ENCODE measurements at places on chromosomes 16 and 17. TPM values are rescaled to one million over a fixed set of nuclear protein-coding genes. Genes with fewer than 3 reads are reported as not detected.

GRCh38 chr17:64022611-64023063 lies 2.2 kb upstream of the ICAM2 start:
- H3K27ac ChIP-seq: no peak overlapping the region
- H3K36me3 ChIP-seq: no peaks in the 10 kb centered on the region
- H3K27me3 ChIP-seq: peaks cover 6% of the 10 kb centered on the region
- no peak for DNase-seq
- no peak overlapping the region for H3K4me3 ChIP-seq

Gene SPNS2
- not detected for total RNA-seq

DNA sequence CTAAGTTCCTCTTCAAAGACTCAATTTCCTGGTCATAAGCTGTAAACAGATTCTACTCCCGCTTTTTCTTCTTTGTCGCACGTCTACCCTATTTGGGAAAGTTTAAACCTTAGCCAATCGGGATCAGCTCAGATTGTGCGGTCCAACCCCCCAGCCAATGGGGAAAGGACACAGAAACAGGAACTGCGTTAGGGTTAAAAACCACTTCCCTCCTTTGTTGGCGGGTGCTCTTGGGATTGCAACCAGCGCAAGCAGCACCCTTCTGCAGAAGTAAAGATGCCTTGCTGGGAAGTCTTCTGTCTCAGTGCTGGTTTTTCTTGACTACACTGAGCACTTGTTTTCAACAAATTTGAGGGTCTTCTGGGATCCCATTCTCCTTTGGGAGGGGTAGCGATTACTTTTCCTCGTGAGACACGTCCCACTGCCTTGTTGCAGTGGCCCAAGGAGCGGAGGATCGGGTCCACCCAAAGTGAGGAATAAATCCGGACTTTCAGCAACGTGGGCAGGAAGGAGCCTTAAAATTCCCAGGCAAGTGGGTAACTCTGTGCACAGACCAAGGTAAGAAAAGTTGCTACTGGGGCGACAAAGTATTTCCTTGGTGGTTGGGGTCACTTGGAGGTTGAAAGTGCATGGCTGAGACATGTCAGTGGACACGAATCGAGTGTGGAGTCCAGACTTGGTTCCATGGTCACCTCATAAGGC lies 1.0 kb upstream of the YPEL3 start:
- H3K27me3 ChIP-seq: no peaks in the 10 kb centered on the region
- no peak for DNase-seq
- H3K36me3 ChIP-seq: peaks cover 6% of the 10 kb centered on the region
- no peak overlapping the region for H3K4me3 ChIP-seq
- peak overlapping the region; percentile 91 for H3K27ac ChIP-seq

Gene ENPP7
- not detected for total RNA-seq

Gene KRTAP2-3
- total RNA-seq: 1.4 TPM

- H3K4me3 ChIP-seq: no peak overlapping the region
These were observed 21.6 kb upstream of the MPO start for GRCh38 chr17:58302171-58302918.

GRCh38 chr16:57379579-57379978 lies 7.3 kb downstream of the CX3CL1 start:
- H3K27ac ChIP-seq: no peak overlapping the region
- H3K4me1 ChIP-seq: peaks cover 7% of the 10 kb centered on the region
- no peaks in the 10 kb centered on the region for H3K36me3 ChIP-seq

DNA sequence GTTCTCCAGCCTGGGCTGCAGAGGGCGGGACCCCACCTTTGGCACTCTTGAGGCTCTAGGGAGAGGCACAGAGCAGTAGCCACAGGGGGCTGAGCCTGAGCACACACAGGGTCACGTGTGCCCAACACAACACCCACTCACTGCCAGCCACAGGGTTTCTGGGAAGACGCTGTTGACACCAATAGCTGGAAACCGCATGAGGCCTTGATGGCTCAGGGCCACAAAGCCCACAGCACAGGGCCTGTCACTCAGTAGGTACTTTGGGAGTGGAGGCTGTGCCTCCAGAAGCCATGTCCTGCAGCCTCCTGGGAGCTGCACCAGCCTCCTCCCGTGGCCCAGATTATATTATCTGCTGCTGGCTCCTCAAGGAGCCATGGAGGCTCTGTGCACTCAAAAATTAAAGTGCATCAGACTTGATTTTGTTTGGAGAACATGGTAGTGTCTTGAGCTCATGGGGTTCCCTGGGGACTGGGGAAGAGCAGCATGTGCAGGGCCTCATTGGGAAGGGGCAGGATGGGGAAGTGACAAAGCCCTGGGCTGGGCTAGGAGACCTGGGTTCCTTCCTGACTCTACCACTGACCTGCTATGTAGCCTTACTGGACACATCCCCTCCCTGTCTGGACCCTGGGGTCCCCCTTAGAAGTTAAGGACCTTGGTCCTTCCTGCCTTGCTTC lies 12.5 kb upstream of the SREBF1 start:
- H3K27me3 ChIP-seq: no peaks in the 10 kb centered on the region
- peaks cover 13% of the 10 kb centered on the region for H3K4me1 ChIP-seq
- H3K4me3 ChIP-seq: no peak overlapping the region
- no peak for DNase-seq
- peaks cover 11% of the 10 kb centered on the region for H3K36me3 ChIP-seq
- H3K27ac ChIP-seq: no peak overlapping the region

Gene CBFB
- total RNA-seq: 48.0 TPM

Gene SRCAP
- 4.5 TPM for total RNA-seq

DNA sequence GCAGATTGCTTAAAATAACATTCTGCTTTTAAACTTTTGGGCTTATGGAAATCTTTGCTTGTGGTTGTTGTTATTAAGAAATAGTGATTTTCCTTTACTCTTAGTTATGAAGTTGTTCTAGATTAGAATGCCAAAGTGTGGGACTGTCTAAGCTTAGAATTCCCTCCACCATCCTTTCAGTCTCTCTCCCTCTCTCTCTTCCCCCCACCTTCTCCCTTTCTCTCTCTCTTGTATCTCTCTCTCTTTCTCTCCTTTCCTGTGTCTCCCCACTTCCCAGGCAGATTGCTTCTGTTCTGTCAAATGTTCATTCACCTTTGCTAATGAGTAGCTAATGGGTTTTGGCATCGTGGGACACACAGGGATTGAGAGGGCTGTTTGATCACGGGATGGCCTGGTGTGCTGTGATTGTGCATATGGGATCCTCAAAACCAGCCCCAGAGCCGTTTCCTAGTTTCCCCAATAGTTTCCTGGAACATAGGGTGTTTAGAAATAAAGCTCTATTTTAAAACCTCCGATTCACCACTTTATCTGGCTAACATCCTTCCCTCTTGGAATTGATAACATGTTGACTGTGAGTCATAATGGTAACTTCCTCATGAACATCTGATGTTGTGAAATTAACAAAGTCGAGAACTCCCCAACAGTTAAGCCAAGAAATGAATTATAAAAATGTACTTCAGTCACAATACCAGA lies 502.6 kb downstream of the TMEM114 start:
- no peak for DNase-seq
- H3K27me3 ChIP-seq: no peaks in the 10 kb centered on the region

Gene TBC1D3I
- not detected for total RNA-seq

Gene EFNB3
- total RNA-seq: 0.54 TPM

GRCh38 chr16:58684001-58684353 lies 593 bp downstream of the SLC38A7 start:
- peaks cover 14% of the 10 kb centered on the region for H3K36me3 ChIP-seq
- peaks cover 8% of the 10 kb centered on the region for H3K4me1 ChIP-seq
- H3K27ac ChIP-seq: peak overlapping the region; percentile 67

Gene TRIM47
- total RNA-seq: 1.4 TPM

- H3K36me3 ChIP-seq: peaks cover 25% of the 10 kb centered on the region
- H3K27me3 ChIP-seq: no peaks in the 10 kb centered on the region
- no peak for DNase-seq
- H3K27ac ChIP-seq: no peak overlapping the region
These were observed 8.5 kb upstream of the YPEL3 start for GRCh38 chr16:30104492-30104891.

Gene TBC1D26
- total RNA-seq: not detected

Gene CYBC1
- 75.1 TPM for total RNA-seq

DNA sequence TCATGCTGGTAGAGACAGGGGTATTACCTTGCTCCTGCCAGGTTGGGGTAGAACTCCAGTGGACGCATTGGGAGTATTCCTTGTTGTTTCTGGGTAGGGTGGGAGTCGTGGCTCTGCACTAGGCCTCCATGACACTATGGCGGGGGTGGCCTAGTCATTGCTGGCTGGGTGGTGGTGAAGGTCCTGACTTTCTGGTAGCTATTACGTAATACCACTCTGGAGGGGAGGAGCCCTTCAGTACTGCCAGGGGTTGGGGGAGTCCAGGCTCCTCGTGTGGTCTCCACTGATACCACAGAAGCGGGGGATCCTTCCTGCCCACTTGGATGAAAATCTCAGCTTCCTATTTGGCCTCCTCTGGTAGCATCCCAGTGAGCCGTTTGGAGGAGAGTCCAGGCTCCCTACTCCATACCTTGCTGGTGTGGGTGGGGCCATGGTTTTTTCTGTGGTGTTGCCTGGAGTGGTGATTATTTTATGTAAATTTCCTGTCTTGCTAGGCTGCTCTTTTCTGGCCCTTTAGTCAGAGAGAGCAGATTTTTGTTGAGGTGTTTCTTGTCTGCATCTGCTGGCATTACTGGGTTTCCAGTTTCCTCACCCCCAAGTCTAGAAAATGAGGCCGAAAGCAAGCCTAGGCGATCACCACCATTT lies 65.8 kb upstream of the GNG13 start:
- no peak overlapping the region for H3K27ac ChIP-seq
- no peaks in the 10 kb centered on the region for H3K36me3 ChIP-seq
- no peak overlapping the region for H3K4me3 ChIP-seq
- DNase-seq: no peak
- H3K4me1 ChIP-seq: no peaks in the 10 kb centered on the region

DNA sequence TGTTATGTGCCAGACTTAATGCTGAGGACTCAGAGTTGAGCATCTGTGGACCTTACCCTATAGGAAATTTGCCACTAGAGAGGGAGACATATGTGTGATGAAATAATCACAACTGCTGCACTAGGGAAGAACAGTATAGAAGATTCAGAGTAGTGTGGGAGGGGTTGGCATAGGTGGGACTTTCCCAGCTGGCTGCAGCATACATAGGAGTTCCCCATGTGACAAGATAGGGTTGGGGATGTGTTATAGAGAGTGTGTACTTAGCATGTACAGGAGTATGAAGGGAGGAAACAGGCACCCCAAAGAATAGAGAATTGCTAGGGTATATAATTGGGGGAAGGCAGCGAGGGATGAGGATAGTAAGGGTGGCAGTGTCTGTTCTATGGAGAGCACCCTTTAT lies 2.9 kb downstream of the NUP93 start:
- DNase-seq: no peak
- no peak overlapping the region for H3K4me3 ChIP-seq
- H3K27ac ChIP-seq: no peak overlapping the region

Gene KRT39
- not detected for total RNA-seq

- no peaks in the 10 kb centered on the region for H3K27me3 ChIP-seq
- H3K27ac ChIP-seq: peak overlapping the region; percentile 98
- H3K4me3 ChIP-seq: peak overlapping the region; percentile 98
- peak; percentile 35 for DNase-seq
These were observed 445 bp downstream of the CIAO2B start for GRCh38 chr16:66933776-66934137.

DNA sequence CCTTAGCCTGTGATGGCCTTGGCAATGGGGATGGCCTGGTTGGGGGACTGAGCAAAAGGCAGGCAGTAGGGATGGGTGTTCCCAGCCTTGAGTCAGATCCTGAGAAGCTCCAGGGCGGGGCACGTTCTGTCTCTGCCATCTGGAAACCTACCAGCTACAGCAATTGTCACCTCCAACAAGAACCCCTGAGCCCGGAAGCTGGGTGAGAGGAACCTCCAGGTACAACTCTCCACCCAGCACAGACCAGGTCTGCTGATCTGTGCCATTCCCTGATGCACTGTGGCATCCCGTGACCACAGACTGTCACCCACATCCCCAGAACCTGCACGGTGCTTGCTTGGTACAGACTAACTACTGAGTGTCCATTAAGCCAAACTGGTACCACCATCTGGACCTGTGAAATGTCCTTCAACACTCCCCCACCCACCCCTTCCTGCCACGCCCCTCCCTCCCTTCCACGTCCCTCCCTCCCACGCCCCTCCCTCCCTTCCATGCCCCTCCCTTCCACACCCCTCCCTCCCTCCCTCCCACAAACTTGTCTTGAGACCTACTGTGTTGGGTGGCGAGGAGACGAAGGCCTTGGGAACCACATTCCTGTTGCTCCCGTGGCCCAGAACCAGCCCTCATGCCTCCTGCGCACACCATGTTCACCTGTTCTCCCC lies 16.6 kb downstream of the MYO15B start:
- peaks cover 1% of the 10 kb centered on the region for H3K27me3 ChIP-seq
- no peaks in the 10 kb centered on the region for H3K36me3 ChIP-seq
- no peak overlapping the region for H3K27ac ChIP-seq
- H3K4me1 ChIP-seq: no peaks in the 10 kb centered on the region
- no peak overlapping the region for H3K4me3 ChIP-seq

DNA sequence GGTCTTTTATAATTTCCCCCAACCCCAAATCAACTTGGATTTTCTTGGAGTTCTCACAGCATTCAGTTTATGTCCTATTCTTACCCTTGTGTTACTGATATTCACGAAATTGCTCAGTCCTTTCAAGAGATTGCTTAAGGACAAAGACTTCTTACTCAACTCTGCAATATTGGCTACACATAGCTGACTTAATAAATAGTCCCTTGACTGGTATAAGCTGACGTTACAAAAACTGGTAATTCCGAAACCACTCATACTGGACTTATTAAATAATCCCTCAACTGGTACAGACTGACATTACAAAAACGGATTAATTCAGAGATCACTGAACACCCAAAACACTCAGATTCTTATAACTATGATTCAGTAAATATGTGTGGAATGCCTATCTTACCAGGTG lies 860 bp downstream of the TIGD7 start:
- peak; percentile 14 for DNase-seq
- H3K36me3 ChIP-seq: peaks cover 27% of the 10 kb centered on the region
- H3K4me1 ChIP-seq: no peaks in the 10 kb centered on the region
- no peaks in the 10 kb centered on the region for H3K27me3 ChIP-seq
- peak overlapping the region; percentile 78 for H3K4me3 ChIP-seq

DNA sequence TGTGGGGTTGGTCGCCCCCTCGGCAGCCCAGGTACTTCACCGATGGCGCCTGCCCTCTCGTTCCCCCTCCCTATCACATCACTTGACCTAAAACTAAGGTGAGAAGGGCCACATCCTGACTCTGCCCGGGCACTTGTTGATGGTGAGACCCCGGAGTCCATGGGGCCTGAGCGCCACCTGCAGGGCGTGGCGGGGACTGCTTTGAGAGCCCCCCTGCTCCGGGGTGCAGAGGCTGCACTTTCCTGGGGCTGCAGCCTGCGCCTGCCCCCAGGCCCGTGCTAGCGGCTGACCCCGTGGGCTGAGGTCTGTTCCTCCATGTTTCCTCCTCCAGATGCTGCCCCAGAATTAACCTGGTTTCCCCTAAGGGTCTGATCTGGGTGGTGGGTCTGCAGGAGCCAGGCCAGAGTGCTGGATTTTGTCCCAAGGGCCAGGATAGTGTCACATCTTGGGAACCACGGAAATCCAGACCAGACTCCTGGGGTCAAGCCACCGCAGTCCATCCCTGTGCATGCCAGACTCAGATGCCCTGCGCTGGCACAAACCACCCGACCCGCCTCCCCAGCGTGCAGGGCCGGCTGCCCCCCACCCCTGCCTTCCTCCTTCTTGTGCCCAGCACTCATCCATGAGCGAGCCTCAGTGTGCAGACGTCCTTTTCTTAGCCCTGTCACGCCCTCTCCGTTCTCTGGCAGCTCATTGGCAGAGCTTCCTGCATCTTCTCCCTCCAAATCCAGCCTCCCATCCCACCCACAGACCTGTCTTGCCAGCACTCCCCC lies 2.7 kb downstream of the NDUFAF8 start:
- peaks cover 17% of the 10 kb centered on the region for H3K4me1 ChIP-seq
- H3K27me3 ChIP-seq: no peaks in the 10 kb centered on the region
- H3K4me3 ChIP-seq: no peak overlapping the region
- H3K27ac ChIP-seq: no peak overlapping the region
- peaks cover 7% of the 10 kb centered on the region for H3K36me3 ChIP-seq
